ENCODE measurements at places on chromosomes 16 and 17.

- no peak for DNase-seq
Measured at GRCh38 chr16:60318486-60318885, 1584.4 kb upstream of the GOT2 start.

DNA sequence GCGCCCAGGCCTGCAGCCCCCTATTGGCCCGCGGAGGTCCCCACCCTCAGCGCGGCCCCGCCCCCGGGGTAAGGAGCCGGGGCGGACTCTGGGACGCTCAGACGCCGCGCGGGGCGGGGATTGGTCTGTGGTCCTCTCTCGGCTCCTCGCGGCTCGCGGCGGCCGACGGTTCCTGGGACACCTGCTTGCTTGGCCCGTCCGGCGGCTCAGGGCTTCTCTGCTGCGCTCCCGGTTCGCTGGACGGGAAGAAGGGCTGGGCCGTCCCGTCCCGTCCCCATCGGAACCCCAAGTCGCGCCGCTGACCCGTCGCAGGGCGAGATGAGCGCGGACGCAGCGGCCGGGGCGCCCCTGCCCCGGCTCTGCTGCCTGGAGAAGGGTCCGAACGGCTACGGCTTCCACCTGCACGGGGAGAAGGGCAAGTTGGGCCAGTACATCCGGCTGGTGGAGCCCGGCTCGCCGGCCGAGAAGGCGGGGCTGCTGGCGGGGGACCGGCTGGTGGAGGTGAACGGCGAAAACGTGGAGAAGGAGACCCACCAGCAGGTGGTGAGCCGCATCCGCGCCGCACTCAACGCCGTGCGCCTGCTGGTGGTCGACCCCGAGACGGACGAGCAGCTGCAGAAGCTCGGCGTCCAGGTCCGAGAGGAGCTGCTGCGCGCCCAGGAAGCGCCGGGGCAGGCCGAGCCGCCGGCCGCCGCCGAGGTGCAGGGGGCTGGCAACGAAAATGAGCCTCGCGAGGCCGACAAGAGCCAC lies at the start of gene NHERF1:
Gene NHERF1, plus strand, starts transcription at position 100 of the 750 bp plus-strand sequence. Its CDS starts 219 bp downstream, at position 319.
- DNase-seq = peak; percentile 96

DNA sequence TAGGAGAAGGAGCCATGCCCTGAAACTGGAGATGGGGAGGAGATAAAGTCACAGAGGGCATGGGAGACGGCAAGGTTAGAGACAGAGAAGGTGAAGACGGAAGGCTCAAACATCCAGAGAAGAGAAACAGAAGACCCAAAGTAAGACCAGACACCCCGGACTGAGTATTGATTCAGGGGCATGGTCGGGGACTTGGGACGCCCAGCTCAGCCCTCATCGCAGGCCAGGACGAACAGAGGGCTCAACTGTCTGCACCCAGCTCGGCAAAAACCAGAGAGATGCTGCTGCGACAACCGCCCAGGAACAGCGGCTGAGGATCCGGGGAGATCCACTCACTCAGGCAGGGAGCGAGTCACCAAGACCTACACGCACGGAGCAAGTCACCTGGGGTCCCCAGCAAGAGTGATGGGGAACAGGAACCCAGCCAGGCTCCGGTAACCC lies 999 bp downstream of the XYLT1 start:
- no peak for DNase-seq

- no peak for DNase-seq
Measured at GRCh38 chr16:56370185-56370874, 55.0 kb downstream of the AMFR start.

DNA sequence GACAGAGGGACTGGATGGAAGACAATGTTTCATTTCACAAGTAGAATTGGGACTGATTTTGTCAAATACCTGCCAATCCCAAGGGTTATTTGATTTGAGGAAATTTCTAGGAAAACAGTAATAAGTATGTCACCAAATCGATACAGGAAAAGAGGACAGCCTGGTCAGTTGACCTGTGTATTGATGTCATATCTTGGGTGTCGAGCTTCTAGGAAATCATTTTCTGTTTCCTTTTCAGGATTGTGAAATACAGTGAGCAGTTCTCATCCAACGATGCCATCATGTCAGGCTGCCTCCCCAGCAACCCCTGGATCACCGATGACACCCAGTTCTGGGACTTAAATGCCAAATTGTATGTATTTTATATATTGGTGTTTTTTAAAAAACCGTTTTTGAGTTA lies 56.1 kb downstream of the RGS9 start:
- DNase-seq = no peak
